ENCODE measurements at places on chromosomes 5 and 9.

DNA sequence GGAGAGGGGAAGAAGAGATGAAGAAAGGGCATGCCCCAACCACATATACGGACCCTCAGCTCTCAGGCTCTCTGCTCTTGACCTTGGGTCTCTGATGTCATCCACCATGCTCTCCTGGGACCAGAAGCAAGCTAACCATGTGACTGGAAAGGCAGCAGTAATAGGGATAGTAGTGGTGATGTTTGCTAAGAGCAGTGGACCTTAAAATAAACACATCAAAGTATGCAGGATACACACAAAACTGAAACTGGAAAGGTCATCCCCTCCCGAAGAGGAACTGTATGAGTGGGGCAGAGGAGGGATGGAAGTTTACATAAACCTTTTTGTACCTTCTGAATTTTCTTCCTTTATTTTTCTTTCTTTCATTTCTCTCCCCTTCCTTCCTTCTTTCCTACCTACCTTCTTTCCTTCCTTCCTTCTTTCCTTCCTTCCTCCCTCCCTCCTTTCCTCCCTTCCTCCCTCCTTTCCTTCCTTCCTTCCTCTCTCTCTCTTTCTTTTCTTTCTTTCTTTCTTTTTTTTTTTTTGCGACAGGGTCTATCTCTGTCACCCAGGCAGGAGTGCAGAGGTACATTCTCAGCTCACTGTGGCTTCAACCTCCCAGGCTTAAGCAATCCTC lies 8.1 kb upstream of the PTPN3 start:
- no peak for DNase-seq

DNA sequence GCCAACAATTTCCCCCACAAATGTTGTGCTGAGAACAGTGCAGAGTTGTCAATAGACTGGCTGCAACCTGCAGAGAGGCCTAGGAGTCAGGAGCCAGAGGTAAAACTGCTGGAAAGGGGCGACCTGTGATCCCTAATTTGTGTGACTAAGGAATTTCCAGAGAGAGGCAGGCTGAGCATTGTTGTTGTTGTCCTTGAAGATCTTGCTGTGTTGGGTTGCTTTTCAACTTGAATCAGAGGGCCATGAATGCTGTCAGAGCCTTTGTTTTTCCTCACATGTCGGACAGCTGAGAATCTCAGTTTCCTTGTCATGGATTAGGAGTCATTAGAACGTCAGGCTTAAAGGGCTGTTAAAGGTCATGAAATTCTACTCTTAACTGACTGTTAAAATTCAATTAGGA lies 134.6 kb upstream of the ASTN2 start:
- DNase-seq = no peak

DNA sequence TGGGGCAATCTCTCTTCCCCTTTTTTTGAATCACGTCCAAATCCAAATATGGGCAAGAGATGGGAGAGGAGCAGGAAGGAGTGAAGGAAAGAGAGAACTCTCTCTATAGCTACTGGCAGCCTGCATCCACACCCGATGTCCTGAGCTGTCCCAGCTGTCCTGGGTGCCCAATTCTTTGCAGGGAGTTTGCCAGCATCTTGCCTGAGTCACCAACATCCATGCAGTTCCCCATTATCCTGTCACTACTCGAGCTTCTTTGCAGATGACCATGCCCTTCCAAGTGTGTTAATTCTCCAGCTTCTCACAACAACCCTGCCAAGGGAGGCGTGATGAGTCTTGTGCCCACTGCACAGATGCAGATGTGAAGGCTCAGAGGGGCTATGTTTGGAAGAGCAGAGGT lies 127.1 kb downstream of the NSG2 start:
- no peak for DNase-seq

- no peak for DNase-seq
Observed at GRCh38 chr5:130731839-130732238, 433.2 kb downstream of the HINT1 start.

- no peak for DNase-seq
Observed at GRCh38 chr9:133163504-133164172, at the start of gene GBGT1. Gene GBGT1 (minus strand): TSS chr9:133163914. CDS start chr9:133162412, 1,502 bp downstream.

All from NCI-H748 treated with DMSO at 0.1 percent for 48 hours (cell line).